ENCODE measurements at places on chromosomes 6 and 20.

- DNase-seq, result no peak
These were observed 21.0 kb upstream of the IYD start for GRCh38 chr6:150347845-150348244.

- no peak for DNase-seq
These were observed 245.1 kb downstream of the MYLK4 start for GRCh38 chr6:2505624-2506023.

- DNase-seq, result no peak
These were observed 727.6 kb downstream of the PTPRT start for GRCh38 chr20:42461965-42462593.

GRCh38 chr6:2765896-2766766, 938 bp downstream of the WRNIP1 start:
- no peak for DNase-seq

DNA sequence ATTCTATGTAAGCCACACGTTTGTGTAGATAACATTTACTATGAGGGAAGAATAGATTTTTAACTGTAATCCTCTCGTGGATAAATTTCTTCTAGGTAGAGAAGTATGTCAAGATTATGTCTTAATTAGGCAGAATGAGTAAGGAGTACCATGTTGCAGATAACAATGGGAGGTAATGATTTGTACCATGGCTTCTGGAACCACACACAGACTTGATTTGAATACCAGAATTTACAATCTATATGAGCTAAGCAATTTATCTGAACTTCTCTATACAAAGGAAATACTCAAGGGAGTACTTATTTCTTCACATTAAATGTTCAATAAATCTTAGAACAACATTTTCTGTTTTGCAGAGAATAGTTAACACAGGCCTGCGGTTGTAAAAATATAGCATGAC, 51.5 kb downstream of the RPS12 start:
- DNase-seq, result no peak

DNA sequence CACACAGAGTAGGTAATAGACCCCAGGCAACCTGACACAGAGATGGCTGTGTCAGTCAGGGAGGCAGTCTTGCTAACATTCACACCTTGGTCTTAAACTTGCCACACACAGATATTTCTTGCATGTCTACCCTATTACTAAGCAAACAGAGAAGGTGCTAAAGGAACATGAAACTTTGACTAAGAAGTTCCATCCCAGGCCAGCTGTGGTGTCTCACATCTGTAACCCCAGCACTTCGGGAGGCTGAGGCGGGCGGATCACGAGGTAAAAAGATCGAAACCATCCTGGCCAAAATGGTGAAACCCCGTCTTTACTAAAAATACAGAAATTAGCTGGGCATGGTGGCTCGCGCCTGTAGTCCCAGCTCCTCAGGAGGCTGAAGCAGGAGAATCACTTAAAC, 222.4 kb upstream of the JARID2 start:
- DNase-seq, result peak; percentile 33

DNA sequence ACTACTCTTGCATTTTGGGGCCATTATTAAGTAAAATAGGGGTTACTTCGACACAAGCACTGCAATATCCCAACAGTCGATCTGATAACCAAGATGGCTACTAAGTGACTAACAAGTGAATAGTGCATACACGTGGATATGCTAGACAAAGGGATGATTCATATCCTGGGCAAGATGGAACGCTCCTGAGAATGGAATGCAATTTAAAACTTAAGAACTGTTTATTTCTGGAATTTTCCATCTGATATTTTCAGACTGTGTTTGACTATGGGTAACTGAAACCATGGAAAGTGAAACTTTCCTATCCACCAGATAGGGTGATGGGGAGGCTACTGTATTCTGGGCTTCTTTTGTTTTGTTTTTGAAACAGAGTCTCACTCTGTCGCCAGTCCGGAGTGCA, 66.5 kb downstream of the ILRUN start:
- no peak for DNase-seq

DNA sequence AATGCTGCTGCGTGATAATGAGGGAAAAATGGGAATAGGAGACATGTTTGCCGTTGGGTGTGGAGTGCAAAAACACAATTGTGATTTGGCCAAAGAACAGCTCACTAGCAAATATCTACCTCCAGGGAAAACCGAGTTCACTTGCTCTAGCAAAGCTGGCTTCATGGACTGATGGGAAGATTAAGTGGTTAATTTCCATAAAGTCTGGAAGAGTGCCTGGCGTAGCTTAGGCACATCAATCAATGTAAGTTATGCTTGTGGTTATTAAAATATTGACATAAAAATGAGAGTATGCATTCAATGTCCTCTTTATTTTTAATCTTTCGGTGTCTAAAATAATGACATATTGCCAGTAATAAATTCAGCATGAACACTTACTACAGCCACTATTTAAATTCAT, 267.5 kb downstream of the SMOC2 start:
- no peak for DNase-seq

DNA sequence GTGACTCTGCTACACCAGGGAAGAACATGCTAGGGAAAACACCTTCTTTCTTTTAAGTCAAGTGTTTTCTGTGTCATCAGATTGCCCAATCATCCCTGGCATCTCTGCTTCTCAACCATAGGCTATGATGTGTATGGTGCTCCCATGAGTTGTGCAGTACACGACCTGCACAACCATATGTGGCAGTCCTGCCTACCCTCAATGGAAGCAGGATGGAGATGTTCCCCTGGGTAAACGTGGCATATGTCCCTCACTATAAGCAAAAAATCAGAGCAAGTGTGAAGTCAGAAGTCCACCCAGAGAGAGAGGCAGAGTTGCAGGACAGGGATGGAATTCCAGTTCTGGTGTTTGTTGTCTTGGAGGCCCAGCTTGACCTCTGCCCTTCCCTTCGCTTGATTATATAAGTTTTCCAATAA, 10.3 kb upstream of the SNHG17 start:
- no peak for DNase-seq

GRCh38 chr20:49340161-49340966, 62.5 kb upstream of the ZNFX1 start:
- DNase-seq, result no peak

DNA sequence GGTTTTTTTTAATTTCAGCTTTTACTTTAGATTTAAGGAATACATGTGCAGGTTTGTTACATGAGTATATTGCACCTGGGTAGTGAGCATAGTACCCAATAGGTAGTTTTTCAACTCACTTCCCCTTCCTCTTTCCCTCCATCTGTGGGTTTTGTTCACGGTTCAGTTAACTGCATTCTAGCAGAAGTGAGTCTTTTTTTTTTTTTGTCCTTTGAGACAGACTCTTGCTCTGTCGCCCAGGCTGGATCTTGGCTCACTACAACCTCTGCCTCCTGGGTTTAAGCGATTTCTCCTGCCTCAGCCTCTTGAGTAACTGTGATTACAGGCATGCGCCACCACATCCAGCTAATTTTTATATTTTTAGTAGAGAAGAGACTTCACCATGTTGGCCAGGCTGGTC, 8.7 kb downstream of the UBR2 start:
- DNase-seq, result no peak

DNA sequence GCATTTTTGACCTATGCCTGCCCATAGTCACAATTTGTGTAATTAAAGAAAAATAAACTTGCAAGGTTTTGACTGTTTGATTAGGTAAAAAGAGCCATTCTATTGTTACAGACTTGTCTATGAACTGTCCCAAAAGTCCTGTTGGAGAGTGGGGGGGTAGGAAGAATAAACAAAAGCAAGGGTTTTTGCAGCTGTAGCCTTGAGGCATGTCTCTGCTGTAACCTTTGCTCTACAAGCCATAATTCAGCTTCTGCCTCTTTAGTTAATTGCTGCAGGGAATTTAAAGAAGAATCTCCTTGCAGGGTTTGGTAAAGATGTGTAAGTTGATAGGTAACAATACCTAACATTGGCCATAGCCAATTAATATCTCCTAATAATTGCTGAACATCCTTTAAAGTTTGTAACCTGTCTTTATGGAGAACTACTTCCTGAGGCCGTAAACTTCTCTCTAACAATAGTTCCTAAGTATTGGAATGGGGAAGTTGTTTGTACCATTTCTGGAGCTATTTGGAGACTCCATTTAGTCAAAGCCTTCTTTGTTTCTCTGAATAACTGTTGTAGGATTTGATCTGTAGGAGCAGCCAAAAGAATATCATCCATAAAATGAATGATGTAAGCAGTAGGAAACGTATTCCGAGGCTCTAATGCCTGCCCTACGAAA, 7.9 kb upstream of the ABHD12 start:
- no peak for DNase-seq

GRCh38 chr6:1987640-1988039, 257.8 kb downstream of the GMDS start:
- no peak for DNase-seq

DNA sequence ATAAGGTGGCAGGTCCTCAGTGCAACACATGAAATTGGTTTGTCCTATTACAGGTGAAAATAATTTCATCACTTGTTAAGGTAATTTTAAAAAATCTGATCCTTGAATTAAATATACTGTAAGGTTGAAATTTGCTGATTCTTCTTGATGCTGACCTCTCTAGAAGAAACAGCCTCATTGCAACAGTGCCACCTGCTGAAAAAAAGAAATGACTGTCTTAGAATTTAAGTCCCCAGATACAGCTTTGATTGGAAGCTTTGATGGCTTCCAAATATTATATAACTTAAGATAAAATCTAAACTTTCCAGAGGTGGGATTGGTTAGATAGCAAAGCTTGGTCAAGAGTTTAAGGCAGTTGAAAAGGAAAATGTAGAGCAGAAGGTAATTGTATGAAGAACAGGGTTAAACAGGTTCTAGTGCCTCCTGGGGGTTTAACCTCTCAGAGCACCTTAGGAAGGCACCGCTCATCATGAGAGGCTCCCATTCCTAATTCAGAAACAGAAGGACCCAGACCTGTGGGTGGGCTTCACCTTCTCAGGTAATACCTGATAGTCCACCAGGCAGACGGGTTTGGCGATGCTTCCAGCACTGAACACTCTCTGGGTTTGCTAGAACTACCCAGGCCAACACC, 401.0 kb downstream of the PAX1 start:
- DNase-seq, result no peak

GRCh38 chr20:34675561-34675960, 1.3 kb downstream of the PIGU start:
- no peak for DNase-seq

DNA sequence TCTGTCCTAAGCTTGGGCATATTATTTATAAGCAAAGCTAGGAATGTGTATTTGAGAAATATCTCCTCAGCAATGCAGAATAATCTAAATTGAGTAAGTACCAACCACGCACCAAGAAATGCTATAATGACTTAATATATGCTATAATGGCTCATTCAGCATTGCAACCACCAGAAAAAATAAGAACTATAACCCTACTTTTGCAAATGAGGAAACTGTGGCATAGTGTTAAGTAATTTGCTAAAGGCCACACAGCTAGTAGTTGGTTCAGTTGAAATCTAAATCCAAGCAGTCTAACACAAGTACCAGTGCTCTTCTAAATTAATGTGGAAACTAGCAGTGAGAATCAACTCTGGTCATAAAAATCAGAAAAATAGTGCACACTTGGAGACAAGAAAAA, 35.7 kb downstream of the HBS1L start:
- DNase-seq, result no peak

GRCh38 chr20:38612751-38613515, 11.3 kb downstream of the ARHGAP40 start:
- DNase-seq, result no peak

DNA sequence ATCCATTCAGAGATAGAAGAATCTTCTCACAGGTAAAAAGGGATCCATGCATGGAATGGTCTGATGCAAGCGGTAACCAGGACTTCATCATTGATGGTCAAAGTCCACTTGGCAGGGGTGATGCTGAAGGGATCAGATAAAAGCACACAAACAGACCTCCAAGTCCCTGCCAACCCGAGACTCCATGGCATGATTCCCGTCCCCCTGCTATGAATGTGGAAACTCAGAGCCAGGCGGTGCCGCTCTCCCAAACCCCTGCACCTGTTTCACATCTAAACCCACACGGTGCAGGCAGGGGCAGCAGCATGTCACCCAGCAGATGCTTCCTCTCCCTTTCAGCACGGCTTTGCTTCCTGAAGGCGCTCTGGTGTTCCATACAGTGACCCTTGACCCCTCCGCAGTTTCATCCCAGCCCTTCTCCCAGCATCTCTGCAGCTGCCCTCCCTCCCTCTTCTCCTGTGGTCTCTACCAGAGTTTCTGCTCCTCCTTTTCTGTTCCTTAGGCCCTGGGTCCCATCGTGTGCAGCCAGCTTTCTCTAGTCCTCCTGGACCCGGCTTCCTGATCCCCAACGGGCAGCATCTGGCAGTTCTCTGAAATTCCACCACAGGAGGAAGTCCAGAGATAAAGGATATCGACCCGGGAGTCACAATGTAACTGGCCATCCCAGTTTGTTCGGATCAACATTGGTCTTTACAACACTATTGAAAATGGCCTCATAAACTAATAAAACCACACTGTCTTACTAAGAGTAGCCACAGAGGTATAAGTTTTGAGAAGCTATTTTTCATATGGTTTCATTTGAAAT, 235.0 kb downstream of the TTLL2 start:
- DNase-seq, result no peak

- no peak for DNase-seq
These were observed 16.1 kb upstream of the RNF144B start for GRCh38 chr6:18371010-18371409.

DNA sequence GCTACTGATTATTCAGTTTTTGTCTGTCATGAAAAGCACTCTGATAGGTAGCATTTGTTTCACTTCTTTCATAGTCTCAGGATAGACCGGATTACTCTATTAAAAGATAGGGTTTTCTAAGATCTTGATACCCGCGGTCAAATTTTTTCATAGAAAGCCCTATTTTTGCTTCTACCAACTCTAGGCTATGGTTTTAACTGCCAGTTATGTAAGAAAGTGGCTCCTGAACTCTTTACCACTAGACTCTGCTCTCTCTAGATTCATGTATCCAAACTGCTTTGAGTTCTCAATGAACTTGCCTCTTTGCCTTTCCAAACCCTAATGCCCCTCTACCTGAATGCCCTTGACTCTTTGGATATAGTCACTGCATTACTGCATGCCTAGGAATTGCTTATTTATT, 70.3 kb downstream of the HIVEP1 start:
- DNase-seq, result no peak

DNA sequence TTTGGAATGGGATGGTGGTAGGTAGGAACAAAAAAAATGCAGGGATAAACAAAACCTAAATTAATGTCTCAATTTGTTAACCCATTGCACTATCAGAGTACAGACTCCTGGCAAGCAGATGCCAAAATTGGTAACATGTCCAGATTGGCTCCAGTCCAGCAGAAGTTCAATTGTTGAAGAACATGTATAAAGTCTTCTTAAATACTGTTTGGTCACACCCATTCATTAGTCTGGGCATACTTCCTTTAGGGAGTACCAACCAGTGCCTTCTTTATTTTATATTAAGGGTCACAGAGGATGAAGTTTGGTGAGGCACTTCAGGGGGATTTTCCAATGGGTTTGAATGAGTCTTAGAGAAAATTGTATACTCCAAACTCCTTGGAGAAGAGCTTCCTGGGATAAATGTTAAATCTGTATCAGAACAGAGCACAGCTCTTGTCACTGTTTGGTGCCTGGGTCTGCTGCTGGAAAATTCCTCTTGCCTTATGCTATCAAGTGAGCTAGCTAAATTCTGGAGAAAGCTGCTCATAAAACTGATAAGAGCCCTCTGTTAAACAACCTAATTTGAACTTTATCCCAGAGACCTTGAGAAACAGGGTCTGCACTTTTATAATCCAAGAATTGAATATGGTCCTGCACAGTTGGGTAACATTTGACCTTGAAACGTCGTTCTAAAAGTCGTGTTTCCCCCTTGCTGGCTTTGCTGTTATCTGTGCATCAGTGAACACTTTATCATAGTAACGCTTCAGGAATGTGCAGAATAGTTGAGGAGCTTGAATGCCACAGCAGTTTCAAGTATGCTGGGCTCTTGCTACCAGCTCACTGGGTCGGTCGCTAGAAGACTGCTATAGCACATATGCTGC, 334.1 kb upstream of the CITED2 start:
- DNase-seq, result no peak
